ENCODE measurements at places on chromosomes 3 and 15.

GRCh38 chr3:124200407-124200806, 208.5 kb upstream of the ROPN1 start:
- peak; percentile 8 for DNase-seq

- DNase-seq: peak; percentile 5
These were observed 226.8 kb upstream of the IGF1R start for GRCh38 chr15:98421419-98422129.

- no peak for DNase-seq
These were observed 151.4 kb downstream of the DNAJB8 start for GRCh38 chr3:128315313-128315712.

GRCh38 chr15:41564286-41564959, 5.4 kb downstream of the TYRO3 start:
- no peak for DNase-seq

GRCh38 chr15:78804391-78804792, 6.9 kb downstream of the ADAMTS7 start:
- DNase-seq: no peak

GRCh38 chr3:183378008-183378407, 50.4 kb downstream of the MCF2L2 start:
- no peak for DNase-seq

DNA sequence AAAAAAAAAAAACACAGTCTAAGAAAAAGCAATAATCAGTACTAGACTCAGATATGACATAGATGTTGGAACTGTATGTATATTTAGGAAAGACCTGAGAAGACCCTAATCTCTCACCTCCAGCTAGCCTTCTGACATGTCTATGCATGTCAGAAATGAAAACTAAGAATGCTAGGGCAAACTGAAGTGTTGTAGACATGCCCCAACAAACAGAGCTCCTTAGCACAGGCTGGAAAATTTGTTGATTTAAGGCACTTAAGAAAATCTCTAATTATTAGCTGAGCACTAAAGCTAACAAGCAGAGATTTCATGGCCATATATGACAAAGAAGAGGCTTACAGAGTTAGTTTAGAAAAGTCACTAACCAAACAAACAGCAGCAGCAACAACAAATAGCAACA, 45.5 kb upstream of the PRSS50 start:
- DNase-seq: no peak

- DNase-seq: no peak
These were observed 41.6 kb downstream of the DMXL2 start for GRCh38 chr15:51580982-51581381.

GRCh38 chr3:173734473-173734872, 336.9 kb downstream of the NLGN1 start:
- DNase-seq: no peak

DNA sequence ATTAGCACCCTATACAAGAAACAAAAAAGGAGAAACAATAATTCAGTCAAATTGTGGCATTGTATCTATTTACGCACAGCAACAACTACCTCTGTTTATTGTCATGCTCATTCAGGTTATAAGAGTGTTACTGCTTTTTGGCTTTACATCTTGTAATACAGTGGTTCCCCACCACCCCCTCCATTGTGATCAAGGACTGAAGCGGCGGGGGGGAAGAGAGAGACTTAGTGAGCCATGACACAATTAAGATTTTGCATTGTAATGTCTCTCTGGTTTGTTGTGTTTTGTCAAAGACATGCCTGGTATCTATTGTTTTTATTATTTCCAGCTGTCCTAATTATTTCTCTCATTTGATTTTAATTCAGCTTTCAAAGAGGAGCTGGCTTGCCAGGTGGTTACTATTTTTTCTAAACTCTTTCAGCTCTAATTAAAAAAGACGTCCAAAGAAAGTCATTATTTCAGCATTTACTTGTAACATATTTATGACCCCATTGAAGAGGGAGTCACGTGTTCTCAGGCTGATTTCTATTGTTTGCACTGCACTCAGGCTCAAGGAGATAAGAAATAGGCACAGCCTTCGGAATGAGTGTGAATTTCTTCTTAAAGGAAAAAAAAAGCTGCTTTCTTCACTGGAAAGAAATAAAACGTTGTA, 234.4 kb upstream of the TBL1XR1 start:
- DNase-seq: no peak

DNA sequence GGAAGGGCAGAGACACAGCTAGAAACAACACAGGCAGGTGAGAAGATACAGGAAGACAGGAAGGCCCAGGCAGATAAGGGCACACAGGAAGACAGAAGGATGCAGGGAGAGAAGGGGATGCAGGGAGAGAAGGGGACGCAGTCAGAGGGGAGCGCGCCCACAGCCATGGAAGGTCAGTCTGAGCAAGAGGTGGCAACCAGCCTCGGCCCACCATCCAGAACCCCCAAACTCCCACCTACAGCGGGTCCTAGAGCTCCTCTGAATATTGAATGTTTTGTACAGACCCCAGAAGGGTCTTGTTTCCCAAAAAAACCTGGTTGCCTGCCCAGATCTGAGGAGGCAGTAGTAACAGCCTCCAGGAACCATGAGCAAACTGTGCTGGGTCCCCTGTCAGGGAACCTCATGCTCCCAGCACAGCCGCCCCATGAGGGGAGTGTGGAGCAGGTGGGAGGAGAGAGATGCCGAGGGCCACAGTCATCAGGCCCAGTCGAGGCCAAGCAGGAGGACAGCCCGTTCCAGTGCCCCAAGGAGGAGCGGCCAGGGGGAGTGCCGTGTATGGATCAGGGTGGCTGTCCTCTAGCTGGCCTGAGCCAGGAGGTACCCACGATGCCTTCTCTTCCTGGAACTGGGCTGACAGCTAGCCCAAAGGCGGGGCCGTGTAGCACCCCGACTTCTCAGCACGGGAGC, 27.6 kb upstream of the SLC28A1 start:
- DNase-seq: no peak

- no peak for DNase-seq
These were observed 99.5 kb downstream of the ATG7 start for GRCh38 chr3:11371747-11372146.

- DNase-seq: no peak
These were observed 43.8 kb upstream of the LRRFIP2 start for GRCh38 chr3:37218206-37218605.

- DNase-seq: no peak
These were observed 174.4 kb upstream of the LINGO1 start for GRCh38 chr15:77807115-77807514.

DNA sequence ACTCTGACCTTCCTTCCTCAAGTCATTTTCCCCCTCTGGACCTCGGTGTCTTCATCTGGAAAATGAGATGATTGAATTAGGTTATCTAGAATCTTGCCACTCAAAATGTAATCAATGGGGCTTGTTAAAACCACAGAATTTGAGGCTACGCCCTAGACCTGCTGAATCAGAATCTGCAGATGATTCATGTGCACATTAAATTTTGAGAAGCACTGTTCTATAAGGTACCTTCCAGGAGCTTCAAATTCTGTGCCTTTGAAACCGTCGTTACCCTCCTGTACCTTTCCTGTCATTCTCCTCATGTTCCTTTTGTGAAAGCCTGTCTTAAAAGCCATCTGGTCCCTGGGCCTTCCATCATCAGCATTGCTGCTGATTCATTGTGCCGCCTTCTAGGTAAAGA, 172.4 kb upstream of the TOPAZ1 start:
- DNase-seq: no peak

- DNase-seq: no peak
These were observed 140.7 kb upstream of the ARPP21 start for GRCh38 chr3:35498506-35499210.

DNA sequence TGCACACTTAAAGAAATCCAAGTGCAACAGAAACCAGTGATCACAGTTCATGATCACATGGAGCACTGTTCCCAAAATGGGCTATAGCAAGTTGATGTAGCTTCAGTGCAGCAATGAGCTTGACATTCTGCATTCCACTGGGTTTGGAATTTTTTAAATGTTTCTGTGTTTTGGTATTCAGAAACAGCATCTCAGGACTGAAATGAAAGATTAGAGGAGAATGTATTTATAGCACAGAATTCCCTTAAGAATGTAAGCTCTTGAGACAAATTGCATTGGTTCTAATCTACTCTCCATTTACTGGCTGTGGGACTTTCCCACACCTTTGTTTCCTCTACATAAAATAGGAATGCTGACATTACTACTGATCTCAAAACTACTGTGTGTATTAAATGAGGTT, 162.7 kb downstream of the FGF12 start:
- no peak for DNase-seq

DNA sequence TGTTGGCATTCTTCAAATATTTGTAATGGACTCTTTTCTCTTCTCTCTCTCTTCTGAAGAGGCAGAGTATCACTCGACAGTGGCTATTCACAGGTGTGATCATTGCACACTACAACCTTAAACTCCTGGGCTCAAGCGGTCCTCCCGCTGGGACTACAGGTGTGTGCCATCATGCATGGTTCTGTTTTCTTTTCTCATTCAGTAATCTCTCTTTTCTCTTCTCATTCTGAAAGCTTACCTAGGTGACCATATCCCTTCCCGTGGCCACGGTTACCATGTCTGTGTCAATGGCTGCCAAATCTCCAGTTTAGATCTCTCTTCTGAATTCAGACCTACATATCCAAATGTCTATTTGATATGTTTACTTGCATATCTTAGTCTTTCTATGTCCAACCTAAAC, 96.3 kb downstream of the SOX2 start:
- no peak for DNase-seq

GRCh38 chr15:52652984-52653383, 26.2 kb downstream of the ATOSA start:
- DNase-seq: no peak

- no peak for DNase-seq
These were observed 34.6 kb downstream of the IGSF10 start for GRCh38 chr3:151426341-151426657.

Data from fibroblast of skin of left biceps (primary cell).